Dermis microvascular lymphatic vessel endothelial cell (primary cell): ENCODE measurements at places on chromosomes 7 and 10. TPM values are rescaled to one million over a fixed set of nuclear protein-coding genes. Genes with fewer than 3 reads are reported as not detected.

PILRA gene
- total RNA-seq: 0.13 TPM in 1 of 2 replicates, not detected in the other

AKR1C4 gene
- 0.13 TPM in 1 of 2 replicates, not detected in the other for total RNA-seq

HOGA1 gene
- 0.38 and 0.77 TPM in 2 replicates for total RNA-seq

LDB3 gene
- total RNA-seq: not detected in 2 replicates

RAPGEF5 gene
- total RNA-seq: 138 and 171 TPM in 2 replicates

GDF2 gene
- not detected in 2 replicates for total RNA-seq

LRRC61 gene
- 3.7 and 4.8 TPM in 2 replicates for total RNA-seq

CALHM1 gene
- total RNA-seq: not detected in 2 replicates

CYP2C19 gene
- total RNA-seq: not detected in 2 replicates

HOXA9 gene
- total RNA-seq: 3.2 and 4.7 TPM in 2 replicates

VGF gene
- not detected in 2 replicates for total RNA-seq

GRM8 gene
- under 0.01 TPM in 1 of 2 replicates, not detected in the other for total RNA-seq

OPALIN gene
- total RNA-seq: not detected in 2 replicates

CHN2 gene
- 0.63 and 0.90 TPM in 2 replicates for total RNA-seq

TMEM176B gene
- total RNA-seq: not detected in 2 replicates

CYP3A4 gene
- total RNA-seq: not detected in 2 replicates

PCDH15 gene
- not detected in 2 replicates for total RNA-seq

CALN1 gene
- 0.13 and 0.89 TPM in 2 replicates for total RNA-seq

PDK4 gene
- total RNA-seq: 53.1 and 219 TPM in 2 replicates

NPFFR1 gene
- not detected in 2 replicates for total RNA-seq

PTER gene
- total RNA-seq: 7.1 and 8.3 TPM in 2 replicates

MET gene
- total RNA-seq: 36.8 and 43.0 TPM in 2 replicates

SRGN gene
- 218 and 298 TPM in 2 replicates for total RNA-seq

LAMB1 gene
- 425 and 463 TPM in 2 replicates for total RNA-seq

ADAMTS14 gene
- total RNA-seq: under 0.01 TPM in 1 of 2 replicates, not detected in the other

ARHGEF35 gene
- total RNA-seq: 0.13 TPM in 2 replicates

FKBP6 gene
- total RNA-seq: not detected in 2 replicates

ZNF467 gene
- total RNA-seq: 4.5 and 8.0 TPM in 2 replicates

TBX20 gene
- total RNA-seq: 0.13 TPM in 1 of 2 replicates, not detected in the other

AQP1 gene
- 3.6 and 6.6 TPM in 2 replicates for total RNA-seq

IFIT1B gene
- not detected in 2 replicates for total RNA-seq

ENKUR gene
- total RNA-seq: 0.38 and 0.51 TPM in 2 replicates

OR13A1 gene
- not detected in 2 replicates for total RNA-seq

FFAR4 gene
- not detected in 2 replicates for total RNA-seq

SHOC2 gene
- total RNA-seq: 39.2 and 44.0 TPM in 2 replicates

KCNH2 gene
- 0.13 TPM in 1 of 2 replicates, not detected in the other for total RNA-seq

PI4K2A gene
- 10.5 and 15.2 TPM in 2 replicates for total RNA-seq

GOLGA7B gene
- under 0.01 and 0.13 TPM in 2 replicates for total RNA-seq

SLC18A2 gene
- total RNA-seq: under 0.01 TPM in 1 of 2 replicates, not detected in the other

GPR85 gene
- total RNA-seq: under 0.01 and 0.13 TPM in 2 replicates

ELN gene
- 6.2 and 31.0 TPM in 2 replicates for total RNA-seq

SEMA3D gene
- 9.4 and 11.0 TPM in 2 replicates for total RNA-seq

MTURN gene
- total RNA-seq: 13.5 and 15.0 TPM in 2 replicates

UBE3C gene
- 75.0 and 77.9 TPM in 2 replicates for total RNA-seq

AP1S1 gene
- total RNA-seq: 126 and 172 TPM in 2 replicates

CNTNAP2 gene
- 0.25 and 2.8 TPM in 2 replicates for total RNA-seq

BTBD16 gene
- total RNA-seq: under 0.01 TPM in 1 of 2 replicates, not detected in the other

BMPER gene
- 0.13 and 4.9 TPM in 2 replicates for total RNA-seq

ODAD2 gene
- 0.26 and 0.38 TPM in 2 replicates for total RNA-seq

EN2 gene
- total RNA-seq: under 0.01 TPM in 1 of 2 replicates, not detected in the other

BBIP1 gene
- 10.9 and 17.3 TPM in 2 replicates for total RNA-seq

OR2A5 gene
- not detected in 2 replicates for total RNA-seq

KIAA1549 gene
- 1.9 and 3.3 TPM in 2 replicates for total RNA-seq

FRAT2 gene
- 10.1 and 11.8 TPM in 2 replicates for total RNA-seq
